ENCODE measurements at places on chromosomes 5 and 9. TPM values are rescaled to one million over a fixed set of nuclear protein-coding genes. Genes with fewer than 3 reads are reported as not detected.

Gene ECM2
- 0.18 TPM for total RNA-seq

Gene CAMK4
- 2.2 TPM for total RNA-seq

Gene SLC34A3
- not detected for total RNA-seq

Gene FGFR4
- total RNA-seq: 1.2 TPM

Gene CBY3
- total RNA-seq: 0.26 TPM

Gene MVB12B
- total RNA-seq: 1.1 TPM

Gene ABLIM3
- 18.8 TPM for total RNA-seq

Gene RAPGEF6
- total RNA-seq: 23.8 TPM
